ENCODE measurements at places on chromosomes 2 and 18.
A peak's percentile ranks its signal among the peaks of the same experiment; 100 is the strongest.

DNA sequence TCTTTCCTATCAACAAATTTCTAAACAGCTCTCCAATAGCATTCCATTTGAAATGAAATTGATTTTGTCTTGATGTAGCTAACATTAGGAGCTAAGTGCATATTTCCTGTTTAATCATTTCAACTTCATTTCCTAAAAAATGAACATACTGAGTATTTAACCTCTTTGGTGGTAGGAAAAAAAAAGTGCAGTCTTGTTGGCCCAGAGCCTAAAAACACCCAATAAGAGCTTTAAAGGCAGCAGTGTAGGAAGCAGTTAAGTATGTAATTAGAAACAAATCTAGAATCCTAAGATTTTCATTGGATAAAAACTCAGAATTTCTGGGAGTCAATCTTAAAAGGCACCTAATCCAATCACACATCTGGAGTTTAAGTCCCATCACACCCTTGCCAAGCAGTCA, 71.0 kb upstream of the RBMS1 start:
- DNase-seq = no peak

DNA sequence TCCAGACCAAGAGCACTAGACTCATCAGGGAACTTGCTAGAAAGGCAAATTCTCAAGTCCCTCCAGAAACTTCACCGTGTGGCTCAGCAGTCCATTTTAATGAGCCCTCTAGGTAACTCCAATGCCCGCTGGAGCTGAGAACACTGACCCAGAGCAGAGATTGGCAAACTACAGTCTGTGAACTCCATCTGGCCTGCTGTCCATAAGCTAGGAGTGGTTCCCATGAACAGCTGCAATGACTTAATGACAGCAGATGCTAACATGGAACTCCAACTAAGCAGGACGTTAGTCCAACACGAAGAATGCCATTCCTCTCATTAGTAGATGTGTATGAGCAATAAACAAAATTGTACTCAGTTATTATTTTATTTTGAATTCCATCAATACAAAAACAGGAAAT, 371.9 kb downstream of the STK39 start:
- no peak for DNase-seq

DNA sequence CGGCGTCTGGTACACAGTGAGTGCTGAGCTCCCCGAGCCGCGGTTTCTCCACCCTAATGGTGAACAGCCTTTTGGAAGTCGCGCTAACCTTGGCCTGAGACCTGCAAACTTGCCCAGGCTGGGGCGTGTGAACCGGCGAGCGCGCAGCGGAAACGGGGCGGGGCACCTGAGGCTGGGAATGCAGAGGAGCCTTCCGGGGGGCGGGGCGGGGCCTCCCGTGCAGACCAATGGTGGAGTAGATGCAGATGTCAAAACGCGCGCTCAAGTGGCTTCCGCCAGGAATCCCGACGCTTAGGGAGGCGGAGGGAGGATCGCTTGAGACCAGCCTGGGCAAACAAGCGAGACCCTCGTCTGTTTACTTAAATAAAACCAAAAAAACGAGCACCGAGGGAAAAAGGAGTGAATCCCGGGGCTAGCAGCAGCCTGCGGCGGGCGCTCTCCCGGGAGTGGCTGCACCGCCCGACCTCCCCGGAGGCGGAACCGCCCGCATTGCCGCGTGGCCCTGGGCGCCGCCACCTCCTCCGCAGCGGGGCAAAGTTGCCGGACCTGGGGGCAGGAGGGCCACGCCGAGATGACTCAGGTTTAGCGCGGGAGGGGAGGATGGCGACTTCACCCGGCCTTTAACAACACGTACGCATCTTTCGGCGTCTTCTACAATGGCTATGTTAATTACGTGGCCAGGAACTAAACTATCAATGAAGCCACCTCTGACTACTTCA, 2.2 kb upstream of the RRM2 start:
- peak; percentile 95 for DNase-seq

GRCh38 chr2:226376516-226377180, 423.0 kb downstream of the IRS1 start:
- DNase-seq = no peak

- peak; percentile 71 for DNase-seq
Observed at GRCh38 chr2:241882091-241882625, 12.6 kb downstream of the RTP5 start.

DNA sequence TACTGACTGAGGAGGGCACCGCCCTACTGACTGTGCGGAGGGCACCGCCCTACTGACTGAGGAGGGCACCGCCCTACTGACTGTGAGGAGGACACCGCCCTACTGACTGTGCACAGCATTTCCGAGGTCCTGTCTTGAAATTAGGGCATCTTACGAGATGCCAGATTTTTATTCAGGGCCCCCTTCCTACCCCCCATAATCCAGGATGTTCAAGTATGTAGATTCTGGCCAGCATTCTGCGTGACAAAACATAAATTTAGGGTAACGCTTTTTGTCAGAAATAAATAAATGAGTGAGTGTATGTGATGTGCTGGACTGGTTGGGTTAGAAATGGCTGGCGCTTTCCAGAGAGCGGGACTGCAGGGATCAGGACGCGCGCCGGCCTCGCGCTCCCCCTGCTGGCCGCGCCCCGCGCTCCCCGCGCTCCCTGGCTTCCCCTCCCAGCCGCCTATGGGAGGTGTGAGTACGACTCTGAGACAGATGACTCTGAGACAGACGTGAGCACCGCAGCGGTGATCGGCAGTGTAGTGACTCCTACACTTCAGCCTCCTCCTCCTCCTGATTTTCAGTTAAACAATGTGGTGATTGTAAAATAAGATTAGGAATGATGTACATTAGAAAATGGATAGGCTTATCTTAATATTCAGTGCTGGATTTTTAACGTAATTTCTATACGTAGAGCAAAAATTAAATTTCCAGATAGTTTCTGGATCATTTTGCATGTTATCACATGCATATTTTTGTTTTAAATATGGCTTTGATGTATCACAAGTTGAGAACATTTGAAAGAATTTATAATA, 149.2 kb upstream of the NFATC1 start:
- peak; percentile 82 for DNase-seq

DNA sequence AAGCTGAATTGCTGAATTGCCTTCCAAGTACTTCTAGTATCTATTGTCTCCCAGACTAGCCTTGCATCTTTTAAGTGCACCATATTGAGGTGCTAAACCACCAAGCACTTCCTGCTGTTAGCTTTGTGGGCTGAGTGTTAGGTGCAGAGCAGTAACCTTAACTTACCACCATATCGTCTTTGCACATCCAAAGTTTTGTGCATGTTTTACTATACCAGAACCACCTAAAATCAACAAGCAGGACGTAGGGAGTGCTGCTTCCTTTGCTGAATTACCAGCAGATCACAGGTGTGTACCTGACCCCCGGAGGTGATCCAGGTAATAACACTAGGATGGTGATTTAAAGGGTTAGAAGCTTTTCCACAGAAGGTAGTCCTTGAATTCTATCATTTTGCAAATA, 359.9 kb upstream of the HNRNPA3 start:
- peak; percentile 3 for DNase-seq

- DNase-seq = no peak
Observed at GRCh38 chr2:165666605-165667004, 127.4 kb downstream of the GALNT3 start.

GRCh38 chr2:132929786-132930185, 259.8 kb upstream of the LYPD1 start:
- no peak for DNase-seq

- peak; percentile 14 for DNase-seq
Observed at GRCh38 chr2:71223767-71224333, 3.1 kb downstream of the PAIP2B start.

DNA sequence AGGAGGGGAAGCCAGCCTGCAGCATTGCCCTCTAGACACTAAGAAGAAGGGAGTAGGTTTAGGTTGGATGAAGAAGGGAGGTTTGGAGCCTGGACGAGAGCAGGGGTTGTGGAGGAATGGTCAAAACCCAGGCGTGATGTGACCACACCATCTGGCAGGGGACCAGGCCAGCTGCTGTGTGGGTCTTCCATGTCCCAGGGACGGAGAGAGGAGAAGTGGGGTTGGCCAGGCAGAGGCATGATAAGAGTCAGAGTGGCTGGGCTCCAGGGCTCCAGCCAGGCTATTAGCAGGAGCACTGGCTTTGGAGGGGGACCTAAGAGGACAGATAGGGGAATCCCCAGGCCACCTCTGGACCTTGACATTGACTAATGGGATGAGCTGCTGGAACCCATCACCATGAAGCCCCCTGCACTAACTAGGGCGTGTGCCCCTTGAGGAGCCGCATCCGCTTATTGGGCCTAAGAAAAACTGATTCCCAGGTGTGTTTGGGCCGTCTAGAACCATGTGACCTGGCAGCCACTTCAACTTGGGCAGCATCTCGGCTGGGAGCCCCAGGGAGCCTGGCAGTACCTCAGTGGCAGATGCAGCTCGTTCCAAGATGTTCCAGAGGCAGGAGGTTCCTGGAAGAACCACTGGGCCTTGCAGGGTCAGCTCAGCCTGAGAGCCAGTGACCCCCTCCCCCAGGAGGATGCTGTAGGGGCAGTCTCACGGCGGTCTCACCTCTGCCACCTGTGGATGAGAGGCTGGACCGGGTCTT, 235.1 kb downstream of the AGAP1 start:
- DNase-seq = no peak

GRCh38 chr2:241772063-241772499, 4.5 kb upstream of the GAL3ST2 start:
- DNase-seq = no peak

DNA sequence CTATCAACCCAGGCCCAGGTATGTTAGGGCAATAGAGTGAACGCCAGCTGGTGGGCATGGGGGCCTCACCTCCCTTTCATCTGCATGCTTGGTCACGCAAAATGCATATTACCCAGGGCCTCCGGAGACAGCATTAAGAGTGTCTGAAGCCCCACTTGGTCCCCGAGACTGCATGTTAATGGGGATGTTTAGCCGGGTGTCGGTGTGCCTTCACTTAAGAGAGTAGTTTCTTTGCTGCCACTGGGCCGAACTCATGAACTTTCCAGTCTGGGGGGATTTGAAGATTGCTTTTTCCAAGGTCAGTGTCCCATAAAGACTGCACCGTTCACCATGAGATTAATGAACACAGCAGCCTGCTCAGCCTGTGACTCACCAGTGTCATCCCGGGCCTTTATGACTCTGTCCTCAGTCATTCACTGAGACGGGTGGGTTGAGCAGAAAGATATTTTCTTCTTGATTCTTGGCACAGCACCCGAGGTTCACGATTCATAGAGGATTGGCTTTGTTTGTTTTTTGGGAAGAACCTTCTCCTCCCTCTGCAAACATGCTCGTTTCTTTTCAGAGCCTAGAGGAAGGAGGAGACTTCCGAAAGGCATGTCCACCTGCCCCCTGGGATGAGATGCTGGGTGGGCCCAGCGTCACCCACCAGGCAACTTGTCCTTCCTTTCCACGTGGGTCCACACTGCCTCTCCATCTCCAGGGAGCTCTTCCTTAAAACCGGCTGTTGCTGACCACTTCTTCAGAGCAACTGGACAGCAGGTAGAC, 199.1 kb downstream of the GLI2 start:
- no peak for DNase-seq

DNA sequence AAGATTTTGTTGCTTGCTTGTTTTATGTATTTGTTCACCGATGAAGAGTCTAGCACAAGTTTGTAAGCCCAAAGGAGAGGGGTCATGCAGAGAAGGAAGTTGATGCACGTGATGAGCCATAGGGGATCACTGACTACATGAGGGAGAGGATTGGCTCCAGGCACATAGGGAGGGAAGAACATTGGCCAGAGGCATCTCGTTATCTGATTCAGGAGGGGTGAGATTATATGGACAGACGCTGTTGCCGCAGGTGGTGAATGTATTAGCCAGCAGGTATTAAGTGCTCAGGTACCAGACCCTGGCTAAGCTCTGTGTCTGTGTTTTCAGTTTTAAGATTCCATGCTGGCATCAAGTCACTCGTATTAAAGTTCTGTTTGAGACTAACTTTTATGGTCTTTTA, 91.8 kb upstream of the CHST9 start:
- DNase-seq = no peak

DNA sequence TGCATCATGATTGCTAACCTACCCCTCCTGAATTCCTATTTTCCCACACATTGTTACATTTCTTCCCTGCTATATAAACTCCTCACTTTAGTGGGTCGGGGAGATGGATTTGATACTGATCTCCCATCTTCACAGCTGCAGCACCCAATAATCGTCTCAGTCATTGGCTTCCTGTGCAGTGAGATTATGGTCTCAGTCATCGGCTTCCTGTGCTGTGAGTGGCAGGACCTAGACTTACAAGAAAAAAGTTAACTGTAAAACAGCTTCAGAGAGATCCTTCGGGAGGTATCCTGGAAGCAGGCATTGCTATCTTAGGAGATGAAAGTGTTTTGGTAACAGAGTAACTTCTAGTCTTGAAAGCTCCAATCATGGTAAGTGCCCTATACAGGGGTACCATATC, 3.4 kb upstream of the ZNF892 start:
- no peak for DNase-seq

- no peak for DNase-seq
Observed at GRCh38 chr2:130830538-130830937, 6.2 kb upstream of the ARHGEF4 start.

DNA sequence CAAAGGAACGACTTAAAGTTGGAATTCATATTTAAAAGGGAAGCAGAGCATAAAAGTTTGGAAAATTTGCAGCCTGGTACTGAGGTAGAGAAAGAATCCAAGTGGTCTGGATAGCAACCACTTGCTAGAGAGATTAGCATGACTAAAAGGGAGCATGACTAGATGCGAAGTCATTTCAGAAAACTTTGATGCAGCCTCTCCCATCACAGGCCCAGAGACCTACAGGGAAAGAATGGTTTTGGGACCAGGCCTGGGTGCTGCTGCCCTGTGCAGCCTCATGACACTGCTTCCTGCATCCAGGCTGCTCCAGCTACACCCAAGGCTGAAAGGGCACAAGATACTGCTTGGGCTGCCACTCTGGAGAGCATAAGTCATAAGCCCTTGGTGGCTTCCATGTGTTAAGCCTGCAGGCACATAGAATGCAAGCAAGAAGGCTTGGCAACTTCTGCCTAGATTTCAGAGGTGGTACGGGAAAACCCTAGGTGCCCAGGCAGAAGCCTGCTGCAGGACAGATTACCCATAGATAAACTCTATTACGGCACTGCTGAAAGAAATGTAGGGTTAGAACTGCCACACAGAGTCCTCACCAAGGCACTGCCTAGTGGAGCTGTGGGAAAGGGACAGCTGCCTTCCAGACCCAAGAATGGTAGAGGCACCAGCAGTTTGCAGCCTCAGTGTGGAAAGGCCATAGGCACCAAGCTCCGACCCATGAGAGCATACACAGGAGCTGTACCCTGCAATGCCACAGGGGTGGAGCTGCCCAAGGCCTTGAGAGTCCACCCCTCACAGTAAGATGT, 12.6 kb upstream of the CHN1 start:
- DNase-seq = no peak

GRCh38 chr2:23776021-23776420, 150.9 kb downstream of the ATAD2B start:
- DNase-seq = no peak

DNA sequence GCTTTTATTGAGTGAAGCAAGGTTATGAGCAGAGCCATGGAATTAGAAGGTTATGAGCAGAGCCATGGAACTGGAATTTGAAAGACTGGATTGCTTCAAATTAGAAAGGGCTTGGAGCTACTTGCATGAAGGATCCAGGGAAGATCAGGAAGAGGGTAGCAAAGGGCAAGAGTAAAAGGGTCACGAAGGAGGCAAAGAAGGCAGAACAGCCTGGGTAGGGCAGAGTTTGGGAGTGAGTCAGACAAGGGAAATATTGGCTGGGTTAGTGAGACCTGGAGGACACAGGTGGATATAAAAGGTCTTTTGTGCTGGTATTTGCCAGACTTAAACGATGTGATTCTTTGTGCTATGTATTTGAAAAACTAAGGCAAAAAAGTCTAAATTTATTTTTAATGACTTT, 65.0 kb downstream of the SEMA4F start:
- no peak for DNase-seq

All from activated T-cell treated with anti-CD3 and anti-CD28 coated beads, Interleukin-2, amount 50 U/mL, for 72 hours (primary cell).